ENCODE measurements at places on chromosomes 11 and 22.

- no peak for DNase-seq
Measured at GRCh38 chr11:107453594-107454286, 3.9 kb downstream of the CWF19L2 start.

GRCh38 chr11:20388096-20389055 is 860 bp downstream of the PRMT3 start:
- no peak for DNase-seq

DNA sequence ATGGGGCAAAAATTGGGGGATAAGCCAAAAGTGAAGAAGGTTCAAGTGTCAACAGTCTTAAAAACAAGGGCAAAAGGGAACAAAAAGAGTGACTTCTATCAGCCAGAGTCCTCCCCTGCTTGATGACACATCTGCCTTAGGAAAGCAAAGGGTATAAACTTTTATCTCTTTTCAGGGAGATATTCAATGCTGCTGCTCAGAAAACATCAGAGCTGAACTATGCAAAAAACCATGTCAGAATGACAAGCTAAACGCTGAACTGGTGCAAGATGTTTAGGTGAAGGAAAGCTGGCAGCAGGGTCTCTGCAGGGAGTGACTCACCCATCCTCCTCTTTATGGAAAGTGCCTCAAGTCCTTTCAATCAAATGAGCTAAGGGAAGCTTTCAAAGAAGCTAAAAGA is 24.7 kb downstream of the ALG9 start:
- DNase-seq = peak; percentile 78

DNA sequence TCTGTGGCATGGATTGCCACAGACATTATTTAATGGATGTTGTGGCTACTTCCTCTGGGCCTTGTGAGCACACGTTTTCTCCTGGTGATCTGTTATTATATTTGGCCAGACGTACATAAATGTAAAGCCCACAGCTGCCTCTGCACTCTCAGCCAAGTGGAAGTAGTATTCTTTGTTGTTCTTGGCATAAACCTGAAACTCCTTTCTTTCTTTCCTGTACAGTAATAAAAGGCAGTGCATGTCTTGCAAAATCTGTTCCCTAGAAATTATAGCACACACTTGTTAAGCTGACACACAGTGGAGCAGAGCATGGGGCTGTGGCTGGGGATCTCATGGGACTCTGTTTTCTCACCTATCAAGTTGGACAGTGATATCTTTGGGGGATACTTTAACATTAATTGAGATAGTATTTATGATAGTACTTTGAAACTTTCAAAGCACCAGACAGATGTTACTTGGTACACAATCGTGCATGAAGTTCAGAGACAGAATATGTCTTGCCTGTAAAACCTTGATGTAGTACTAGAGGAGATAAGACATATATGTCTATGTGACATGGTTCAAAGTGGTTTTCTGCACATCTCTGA is 20.9 kb downstream of the PANX1 start:
- DNase-seq = peak; percentile 79

DNA sequence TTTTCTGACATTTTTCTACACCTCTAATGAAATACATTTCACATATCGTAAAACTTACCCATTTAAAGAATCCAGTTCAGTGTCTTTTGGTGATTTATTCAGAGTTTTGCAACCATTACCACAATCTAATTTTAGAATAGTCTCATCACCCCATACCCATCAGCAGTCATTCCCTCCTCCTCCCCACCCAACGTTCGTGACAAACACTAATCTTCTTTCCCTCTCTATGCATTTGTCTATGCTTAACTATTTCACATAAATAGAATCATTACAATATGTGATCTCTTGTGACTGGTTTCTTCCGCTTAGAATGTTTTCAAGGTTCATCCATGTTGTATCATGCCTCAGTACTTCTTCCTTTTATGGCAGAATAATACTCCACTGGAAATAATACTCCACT is 9.5 kb downstream of the TTC28 start:
- peak; percentile 85 for DNase-seq

DNA sequence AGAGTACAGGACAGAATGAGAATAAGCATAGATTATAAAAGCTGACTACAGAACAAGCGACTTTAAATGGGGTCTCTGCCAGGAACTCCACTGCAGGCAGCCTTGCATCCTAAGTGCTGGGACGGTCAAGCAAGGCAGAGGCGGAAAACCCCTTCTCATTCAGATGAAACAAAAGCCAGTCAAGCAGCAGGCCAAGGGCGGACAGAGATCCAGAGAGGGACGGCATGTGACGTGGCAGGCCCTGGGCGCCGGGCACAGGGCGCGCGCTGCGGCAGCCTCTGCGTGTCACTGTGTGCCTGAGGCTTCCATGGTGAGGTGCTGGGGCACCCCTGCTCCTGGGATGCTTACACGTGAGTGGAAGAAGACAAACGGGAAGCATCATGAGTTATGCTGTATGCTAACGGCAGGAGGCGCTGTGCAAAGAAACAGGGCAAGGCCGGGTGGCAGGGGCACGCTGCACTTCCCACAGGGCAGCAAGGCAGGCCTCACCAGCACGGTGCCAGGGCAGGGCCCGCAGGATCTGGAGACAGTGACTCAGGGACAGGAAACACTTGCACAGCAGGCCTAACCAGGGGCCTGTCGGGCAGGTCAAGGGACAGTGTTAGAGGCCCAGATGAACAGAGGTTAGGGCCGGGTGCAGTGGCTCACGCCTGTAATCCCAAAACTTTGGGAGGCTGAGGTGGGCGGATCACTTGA is 6.2 kb downstream of the TOLLIP start:
- DNase-seq = no peak

DNA sequence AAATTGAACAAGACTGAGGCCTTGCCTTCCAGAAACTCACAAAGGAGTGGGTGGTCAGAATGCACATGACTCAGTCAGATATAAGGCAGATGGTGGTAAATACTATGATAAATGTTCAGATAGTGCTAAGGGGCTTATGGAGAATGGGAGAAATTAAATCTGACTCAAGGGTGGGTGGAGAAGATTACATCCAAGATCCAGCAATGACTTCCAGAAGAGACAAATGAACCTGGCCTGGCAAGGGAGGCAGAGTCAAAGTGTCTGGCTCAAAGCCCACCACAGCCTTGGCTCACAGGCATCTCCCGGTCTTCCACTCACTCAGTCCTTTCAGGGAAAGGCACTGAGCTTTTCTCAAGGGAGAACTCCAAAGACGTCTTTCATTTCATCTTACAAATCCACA is 6.1 kb upstream of the ZBTB16 start:
- DNase-seq = no peak

- no peak for DNase-seq
Measured at GRCh38 chr11:72497731-72498130, 63.4 kb upstream of the CLPB start.

- DNase-seq = no peak
Measured at GRCh38 chr22:35479359-35479758, 61.3 kb upstream of the RASD2 start.

GRCh38 chr22:26689513-26690301 is 32.3 kb downstream of the MIAT start:
- DNase-seq = no peak

DNA sequence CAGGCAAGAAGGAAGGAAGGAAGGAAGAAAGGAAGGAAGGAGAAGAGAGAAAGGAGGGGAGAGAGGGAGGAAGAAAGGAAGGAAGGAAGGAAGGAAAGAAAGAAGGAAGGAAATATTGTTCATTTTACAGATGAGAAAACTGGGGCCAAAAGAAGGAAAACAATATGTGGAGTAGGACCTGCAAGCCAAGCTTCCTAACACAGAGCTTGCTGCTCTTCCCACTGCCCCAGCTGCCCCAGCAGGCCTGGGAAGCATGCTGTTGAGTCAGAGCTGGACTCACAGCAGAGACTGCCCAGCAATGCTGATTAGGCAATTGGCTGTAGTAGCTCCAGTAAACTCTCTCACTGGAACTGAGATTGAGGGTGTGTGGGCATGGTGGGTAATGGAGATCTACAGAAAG is 42.6 kb upstream of the SMCO4 start:
- DNase-seq = peak; percentile 17

DNA sequence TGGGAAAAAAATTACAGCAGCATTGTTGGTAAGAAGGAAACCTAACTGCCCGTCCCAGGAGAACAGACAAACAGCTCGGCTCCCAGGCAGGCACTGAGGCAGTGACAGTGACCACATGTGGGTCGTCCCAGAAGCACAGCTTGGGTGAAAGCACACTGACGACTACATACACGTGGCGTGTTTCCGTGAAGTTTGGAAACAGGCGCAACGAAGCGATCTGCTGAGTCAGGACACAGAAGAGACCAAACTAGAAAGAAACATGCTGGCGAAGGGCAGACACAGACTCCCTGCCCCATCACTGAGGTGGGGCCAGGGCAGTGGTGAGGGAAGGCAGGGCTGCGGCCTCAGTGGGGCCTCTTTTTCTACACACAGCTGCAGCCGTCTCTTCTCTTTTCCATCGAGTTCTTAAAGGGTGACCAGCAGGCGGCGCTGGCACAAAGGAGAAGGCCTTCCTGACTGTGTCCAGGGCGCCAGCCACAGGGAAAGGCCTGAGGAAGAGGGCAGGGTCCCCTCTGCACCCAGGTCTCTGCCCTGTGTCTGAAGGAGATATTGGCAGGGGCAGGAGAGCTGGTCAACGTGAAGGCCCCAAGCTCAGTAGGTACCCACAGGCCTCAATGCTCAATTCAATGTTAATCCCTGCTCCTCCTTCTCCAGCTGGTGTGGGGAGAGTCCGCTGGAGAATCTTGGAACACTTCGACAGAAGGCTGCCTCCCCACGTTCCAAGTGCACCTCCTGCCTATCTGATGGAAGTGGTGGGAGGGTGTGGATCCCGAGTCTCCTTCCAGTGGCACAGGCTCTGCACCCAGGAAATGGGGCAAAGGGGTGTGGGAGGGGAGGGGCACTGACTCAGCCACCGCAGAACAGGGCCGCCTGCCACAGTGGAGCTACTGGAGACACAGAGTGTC is 19.9 kb downstream of the CARS1 start:
- peak; percentile 74 for DNase-seq

DNA sequence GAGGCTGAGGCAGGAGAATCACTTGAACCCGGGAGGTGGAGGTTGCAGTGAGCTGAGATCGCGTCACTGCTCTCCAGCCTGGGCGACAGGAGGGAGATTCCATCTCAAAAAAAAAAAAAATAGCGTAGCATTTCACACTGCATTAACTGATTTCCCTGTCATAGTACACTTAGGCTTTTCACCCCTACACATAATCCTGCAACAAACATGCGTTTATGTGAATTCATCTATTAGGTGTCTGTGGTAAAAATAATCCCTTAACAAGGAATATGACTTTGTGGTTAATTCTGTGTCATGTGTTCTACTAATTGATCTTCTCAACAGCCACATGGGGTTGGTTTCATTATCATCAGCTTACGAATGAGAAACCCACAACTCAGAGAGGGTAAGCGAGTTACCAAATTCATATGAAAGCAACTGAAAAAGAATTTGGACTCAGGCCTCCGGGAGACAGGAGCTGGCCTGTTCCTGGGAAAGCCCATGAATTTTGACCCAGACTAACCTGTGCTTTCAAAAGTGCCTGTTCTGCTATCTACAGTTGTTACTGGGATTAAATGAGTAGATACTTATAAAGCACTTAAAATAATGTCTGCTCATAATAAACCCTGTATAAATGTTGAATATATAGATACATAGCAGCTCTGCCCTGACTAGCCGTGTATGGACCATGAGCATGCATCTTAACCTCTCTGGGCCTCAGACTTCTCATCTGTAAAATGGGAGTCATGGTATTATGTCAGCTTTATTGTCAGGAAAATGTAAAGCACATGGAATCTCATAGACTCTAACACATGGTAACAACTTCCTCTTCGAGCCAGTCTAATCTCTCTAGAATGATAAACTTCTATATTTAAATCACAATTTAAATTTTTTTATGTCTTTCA is 36.6 kb downstream of the KCNJ1 start:
- no peak for DNase-seq

DNA sequence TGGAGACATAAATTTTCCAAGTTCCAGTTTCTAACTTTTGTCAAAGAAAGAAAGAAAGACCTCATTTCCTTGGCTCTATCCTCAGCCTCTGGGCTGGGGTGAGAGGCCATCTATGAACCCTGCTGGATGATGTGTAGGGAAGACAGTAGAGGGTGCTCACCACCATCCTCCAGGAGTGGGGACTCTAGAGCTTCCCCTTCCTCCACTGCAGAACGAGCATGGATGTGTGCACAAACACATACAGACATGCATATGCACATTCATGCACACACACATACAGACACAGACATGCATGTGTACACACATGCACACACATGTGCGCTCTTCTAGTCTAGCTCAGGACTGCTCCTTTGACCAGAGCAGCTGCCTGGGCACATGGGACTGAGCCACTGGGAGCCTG is 565.8 kb downstream of the BUD13 start:
- no peak for DNase-seq

DNA sequence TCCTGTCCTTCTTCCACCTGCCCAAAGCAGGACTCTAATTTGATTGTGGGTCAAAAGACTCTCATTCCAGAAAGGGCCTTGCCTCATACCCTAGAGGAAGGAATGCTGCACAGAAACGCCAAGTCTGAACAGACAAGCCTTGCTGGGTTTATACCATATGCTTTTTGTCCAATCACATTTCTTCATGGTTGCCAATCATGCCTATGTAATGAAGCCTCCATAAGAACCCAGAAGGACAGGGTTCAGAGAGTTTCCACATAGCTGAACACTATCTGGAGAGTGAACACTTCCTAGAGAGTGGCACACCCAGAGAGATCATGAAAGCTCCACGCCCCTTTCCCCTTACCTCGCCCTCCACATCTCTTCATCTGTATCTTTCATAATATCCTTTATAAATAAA is 4.8 kb upstream of the SAA2 start:
- no peak for DNase-seq

- DNase-seq = peak; percentile 18
Measured at GRCh38 chr22:21587803-21588611, 20.5 kb downstream of the UBE2L3 start.

GRCh38 chr11:122209619-122210366 is 93.8 kb upstream of the BLID start:
- peak; percentile 86 for DNase-seq

DNA sequence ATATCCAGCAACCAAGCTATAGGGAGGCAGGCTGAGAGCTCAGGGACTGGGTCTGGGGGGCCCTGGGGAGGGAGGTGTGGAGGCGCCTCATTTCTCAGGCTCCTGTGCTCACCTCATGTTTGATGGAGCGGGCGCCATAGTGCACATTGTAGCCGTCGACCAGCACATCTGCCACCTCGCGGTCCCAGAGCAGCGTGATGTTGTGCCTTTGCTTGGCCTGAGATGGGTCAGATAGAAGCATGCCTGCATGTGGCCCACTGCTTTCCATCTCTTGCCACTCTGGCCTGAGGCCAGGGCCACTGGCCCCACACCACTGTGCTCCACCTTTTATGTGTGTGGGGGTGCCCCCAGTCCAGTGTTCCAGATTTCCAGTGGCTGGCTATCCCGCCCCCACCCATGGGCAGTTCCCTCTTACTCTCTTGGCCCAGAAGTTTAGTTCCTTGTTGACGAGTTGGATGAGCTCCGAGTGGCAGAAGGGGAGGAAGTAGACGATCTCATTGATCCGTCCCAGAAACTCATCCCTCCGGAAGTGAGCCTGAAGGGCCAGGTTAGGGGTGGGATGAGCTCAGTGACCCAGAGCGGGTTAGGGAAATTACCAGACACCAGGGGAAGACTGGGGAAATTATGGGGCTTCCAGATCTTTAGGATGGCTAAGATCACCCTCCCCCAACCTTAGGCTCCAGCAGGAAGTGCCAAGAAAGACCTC is 50.1 kb upstream of the PHOX2A start:
- DNase-seq = no peak

GRCh38 chr11:33988586-33989370 is 62.8 kb upstream of the CAPRIN1 start:
- no peak for DNase-seq

GRCh38 chr22:37119872-37120271 is 10.4 kb upstream of the TMPRSS6 start:
- DNase-seq = no peak

- DNase-seq = no peak
Measured at GRCh38 chr11:42657169-42657568, 654.6 kb upstream of the API5 start.

- DNase-seq = peak; percentile 70
Measured at GRCh38 chr11:94741022-94741679, 27.0 kb upstream of the AMOTL1 start.

Data from fibroblast of skin of right biceps (primary cell).